ENCODE measurements at places on chromosomes 13 and 19. TPM values are rescaled to one million over a fixed set of nuclear protein-coding genes. Genes with fewer than 3 reads are reported as not detected.

DNA sequence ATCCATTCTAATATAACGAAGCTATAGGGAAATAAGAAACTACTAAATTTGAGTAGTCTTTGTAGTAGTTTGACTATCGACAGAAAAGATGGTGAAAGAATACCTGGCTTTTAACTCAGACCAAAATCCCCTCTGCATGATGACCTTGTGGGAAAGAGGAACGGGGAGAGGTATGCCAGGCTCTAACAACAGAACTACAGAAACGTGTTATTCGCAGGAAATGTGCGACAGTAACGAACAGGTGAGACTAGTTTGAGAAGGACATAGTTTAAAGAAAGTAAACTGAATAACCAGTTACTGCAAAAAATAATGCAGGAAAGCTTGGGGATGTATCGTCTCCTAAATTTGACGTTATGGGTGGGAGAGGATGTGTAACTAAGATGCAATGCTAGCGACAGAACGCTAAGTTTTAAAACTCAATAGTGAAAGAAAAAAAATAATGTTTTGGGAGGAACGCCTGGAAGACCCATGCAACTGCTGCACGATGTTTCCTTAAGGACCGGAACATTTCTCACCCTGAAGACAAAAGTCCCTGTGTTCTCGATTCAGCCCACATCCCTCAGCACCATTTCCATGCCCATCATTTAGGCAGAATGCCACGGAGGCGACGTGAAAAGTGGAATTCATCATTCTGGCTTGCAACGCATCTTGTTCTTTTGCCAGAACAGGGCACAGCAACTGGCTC, 1.6 kb upstream of the RAP2A start:
- DNase-seq = no peak

Gene ZNF221
- 4.5 TPM for total RNA-seq

DNA sequence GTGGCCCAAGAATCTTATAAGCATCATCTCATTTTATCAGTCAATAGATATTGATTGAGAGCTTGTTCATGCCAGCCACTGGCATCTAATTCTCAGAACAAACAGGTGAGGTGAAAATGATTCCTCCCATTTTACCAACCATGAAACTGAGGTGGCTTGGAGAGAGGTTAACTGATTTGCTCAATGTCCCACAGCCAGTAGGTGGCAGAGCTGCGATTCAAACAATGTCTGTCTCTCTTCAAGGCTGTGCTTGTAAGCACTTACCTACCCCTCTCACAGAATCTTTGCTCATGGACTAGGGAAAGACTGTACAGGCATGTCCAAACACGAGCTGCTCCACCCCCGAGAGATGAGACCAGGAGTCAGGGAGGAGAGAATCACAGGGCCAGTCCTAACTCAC, 21.5 kb upstream of the GSX1 start:
- no peak for DNase-seq

Gene TMEM255B
- 12.3 TPM for total RNA-seq

- DNase-seq = no peak
Observed at GRCh38 chr19:27776020-27776419, 1436.9 kb downstream of the UQCRFS1 start.

Gene KASH5
- total RNA-seq = not detected

- DNase-seq = no peak
Observed at GRCh38 chr13:110154410-110154933, 152.5 kb downstream of the COL4A1 start.

Gene RASIP1
- total RNA-seq = 15.0 TPM

Gene HIPK4
- total RNA-seq = 0.52 TPM

- no peak for DNase-seq
Observed at GRCh38 chr13:66069570-66069969, 1160.6 kb downstream of the PCDH9 start.

DNA sequence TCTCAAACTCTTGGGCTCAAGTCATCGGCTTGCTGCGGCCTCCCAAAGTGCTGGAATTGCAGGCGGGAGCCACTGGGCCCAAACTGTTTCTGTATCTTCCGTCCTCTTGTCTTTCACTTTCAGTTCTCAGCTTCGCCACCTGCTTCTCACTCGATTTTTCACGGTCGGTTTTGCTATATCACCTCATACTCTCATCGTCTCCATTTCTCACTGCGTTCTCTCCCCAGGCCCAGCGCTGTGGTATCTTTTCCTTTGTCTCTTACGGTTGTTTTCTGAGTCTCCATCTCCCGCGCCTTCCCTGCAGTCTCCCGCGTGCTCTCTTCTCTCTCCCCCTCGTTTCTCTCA, 14.9 kb downstream of the SSC5D start:
- no peak for DNase-seq

Gene CYP4F2
- total RNA-seq = not detected

DNA sequence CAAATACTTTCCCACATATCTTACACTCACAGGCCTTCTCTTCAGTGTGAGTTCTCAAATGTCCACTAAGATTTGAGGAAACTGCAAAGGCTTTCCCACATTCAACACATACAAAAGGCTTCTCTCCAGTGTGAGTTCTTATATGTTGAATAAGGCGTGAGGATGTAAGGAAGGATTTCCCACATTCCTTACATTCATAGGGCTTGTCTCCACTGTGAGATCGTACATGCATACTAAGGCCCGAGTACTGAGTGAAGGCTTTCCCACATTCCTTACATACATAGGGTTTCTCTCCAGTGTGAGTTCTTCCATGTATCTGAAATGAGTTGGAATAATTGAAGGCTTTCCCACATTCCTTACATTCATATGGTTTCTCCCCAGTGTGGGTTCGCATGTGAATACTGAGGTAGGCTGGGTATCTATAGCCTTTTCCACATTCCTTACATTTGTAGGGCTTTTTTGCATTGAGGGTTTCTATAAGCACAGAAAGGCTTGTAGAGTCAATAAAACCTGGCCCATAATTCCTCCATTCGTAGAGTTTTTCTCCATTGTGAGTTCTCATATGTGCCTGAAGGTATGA, 9.6 kb downstream of the ZNF426 start:
- no peak for DNase-seq

DNA sequence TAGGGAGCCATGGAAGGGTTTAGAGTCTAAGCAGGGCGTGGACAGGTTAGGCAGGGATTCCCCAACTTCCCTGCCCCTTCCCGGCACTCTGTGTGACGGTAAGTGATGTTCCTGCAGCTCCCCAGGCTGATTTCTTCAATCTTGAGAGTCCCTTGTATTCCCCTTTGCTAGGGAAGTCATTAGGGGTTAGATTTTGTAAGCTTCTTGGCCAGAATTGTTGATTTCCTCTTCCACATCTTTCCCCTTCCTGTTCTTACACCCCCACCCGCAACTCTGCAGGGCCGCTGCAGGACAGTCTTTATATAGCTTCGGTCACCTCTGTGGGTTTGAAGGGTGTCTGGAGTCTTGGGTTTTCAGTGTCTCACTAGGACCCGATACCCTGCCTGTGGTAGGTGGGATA, 10.6 kb upstream of the ADGRE1 start:
- no peak for DNase-seq

DNA sequence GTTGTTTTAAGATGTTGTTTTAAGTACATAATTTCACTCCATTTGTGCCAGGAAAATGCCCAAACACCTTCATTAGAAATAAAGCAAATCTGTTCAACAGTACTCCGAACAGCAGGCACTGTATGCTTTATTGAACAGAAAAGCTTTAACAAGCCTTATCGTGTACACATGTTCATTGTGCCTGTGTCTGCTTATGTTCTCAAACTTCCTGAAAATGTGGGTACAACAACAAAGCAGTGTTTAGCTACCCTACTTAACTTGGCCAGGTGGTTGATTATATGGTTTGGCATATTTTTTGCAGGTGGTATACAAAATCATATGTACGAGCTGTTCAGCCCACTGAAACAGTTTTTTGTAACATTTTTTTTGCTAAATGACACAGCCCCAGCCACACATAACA, 718.0 kb downstream of the DACH1 start:
- DNase-seq = no peak

DNA sequence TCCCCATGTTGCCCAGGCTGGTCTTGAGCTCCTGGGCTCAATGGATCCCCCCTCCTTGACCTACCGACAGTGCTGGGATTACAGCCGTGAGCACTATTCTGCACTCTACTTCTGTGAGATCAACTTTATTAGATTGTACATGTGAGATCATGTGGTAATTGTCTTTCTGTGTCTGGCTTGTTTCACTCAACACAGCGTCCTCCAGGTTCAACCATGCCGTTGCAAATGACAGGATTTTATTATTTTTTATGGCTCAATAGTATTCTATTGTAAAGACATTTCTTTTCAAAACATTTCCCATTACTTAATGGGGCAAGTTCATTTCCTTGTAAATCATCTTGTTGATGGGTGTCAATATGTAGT, 1.5 kb upstream of the OBI1 start:
- no peak for DNase-seq

Gene LIM2
- not detected for total RNA-seq

DNA sequence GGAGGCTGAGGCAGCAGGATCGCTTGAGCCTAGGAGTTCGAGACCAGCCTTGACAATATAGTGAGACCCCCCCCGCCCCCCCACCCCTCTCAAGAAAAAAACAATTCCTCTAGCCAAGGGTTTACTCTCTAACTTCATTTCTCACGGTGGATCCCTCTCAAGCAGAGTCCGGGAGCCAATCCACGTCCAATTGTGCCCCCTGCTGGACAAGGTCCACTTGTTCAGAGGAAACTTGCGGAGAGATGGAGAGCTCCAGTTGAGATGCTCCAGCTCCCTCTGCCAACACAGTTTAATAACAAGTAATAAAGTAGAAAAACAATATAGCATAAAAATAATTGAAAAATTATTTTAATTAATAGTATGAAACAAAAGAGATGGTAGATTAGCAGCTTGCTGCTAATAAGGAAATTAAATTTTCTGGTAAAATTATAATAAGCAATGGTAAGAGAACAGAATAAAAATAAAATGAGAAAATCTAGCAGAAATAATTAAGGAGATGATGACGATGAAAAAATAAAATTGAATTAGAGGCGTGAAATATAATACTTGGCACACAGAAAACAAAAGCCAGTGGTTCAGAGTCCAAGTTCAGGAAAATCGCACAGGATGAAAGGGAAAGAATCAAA, 14.5 kb upstream of the SIGLEC14 start:
- DNase-seq = no peak

Gene NCR1
- not detected for total RNA-seq

GRCh38 chr13:79749566-79749965, 268.6 kb downstream of the NDFIP2 start:
- no peak for DNase-seq

Gene TRAPPC5
- 59.8 TPM for total RNA-seq

Gene ZNF264
- total RNA-seq = 24.1 TPM

DNA sequence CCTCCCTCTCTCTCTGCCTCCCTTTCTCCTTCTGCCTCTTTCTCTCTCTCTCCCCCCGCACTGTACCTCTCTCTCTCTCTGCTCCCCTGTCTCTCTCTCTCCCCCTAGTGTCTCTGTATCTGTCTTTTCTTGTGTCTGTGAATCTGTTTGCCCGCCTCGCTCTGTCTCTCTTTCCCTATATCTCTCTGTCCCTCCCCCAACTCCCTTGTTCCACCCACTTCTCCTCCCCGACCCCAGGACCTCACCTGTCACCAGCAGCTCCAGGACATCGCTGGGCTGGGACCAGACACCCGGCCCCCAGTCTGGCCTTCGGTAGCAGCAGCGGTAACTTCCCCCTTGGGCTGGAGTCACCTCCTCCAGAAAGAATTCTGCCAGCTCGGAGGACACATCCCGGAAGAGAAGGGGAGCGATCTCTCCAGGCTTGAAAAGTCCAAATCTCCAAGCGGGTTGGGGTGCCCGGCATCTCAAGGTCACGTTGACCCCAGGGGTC, 3.9 kb downstream of the OSCAR start:
- DNase-seq = no peak
